ENCODE measurements at places on chromosomes 6 and 20. TPM values are rescaled to one million over a fixed set of nuclear protein-coding genes. Genes with fewer than 3 reads are reported as not detected.
A peak's percentile ranks its signal among the peaks of the same experiment; 100 is the strongest.

Gene PABPC1L
- total RNA-seq: 56.3 TPM

Gene WFDC5
- 1.6 TPM for total RNA-seq

Gene AURKA
- 2.5 TPM for total RNA-seq

Gene NTSR1
- total RNA-seq: not detected

Gene PGC
- 947 TPM for total RNA-seq

Gene STMND1
- 4.9 TPM for total RNA-seq

Gene PPP1R11
- total RNA-seq: 65.7 TPM

Gene ATP9A
- 23.1 TPM for total RNA-seq

Gene TMC2
- 0.92 TPM for total RNA-seq

Gene EDN1
- 61.2 TPM for total RNA-seq

Gene ULBP3
- total RNA-seq: 2.4 TPM

DNA sequence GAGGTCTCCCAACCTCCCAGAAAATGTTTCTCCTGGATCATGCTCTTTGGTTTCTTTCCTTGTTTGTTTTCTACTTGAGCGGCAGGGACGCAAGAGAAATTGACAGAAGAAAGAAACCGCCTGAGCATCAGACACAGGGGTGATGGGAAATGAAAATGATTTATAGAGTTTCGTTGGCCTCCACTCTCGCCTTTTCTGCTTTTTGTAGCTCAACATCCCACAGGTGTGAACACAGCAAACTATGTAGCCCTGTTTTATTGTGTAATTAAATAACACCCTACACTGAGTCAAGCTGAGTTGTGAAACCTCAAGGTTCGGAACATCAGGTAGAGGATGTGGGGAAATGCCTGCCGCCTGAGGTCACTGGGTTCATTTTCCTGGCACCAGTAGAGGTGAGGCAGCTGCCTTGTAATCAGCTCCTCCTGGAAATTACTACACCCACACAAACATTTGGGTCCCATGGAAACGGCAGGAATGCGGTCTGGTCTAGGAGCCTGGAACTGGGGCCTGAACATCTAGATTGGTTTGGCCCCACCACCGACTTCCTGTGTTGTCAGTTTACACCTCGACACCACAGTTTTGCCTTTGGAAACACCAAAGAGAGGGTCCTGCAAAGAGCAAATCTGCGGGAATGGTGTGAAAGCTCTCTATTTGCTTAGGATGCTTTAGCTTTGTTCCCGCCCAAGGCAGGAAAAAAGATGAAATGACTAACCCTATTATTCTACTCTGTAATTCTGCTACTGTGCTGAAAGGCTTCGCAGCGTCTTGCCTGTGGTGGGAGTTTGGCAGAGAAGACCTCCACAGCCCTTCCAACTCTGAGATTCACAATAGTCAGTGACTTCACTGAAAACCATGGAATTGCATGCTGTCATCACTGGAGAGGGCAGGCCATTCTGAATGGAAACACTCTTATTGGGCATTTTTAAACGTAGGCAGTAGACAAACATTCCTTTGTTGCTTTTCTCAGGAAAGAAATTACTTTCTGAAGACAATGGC lies 53.0 kb downstream of the ADAT2 start:
- H3K4me1 ChIP-seq: peaks cover 17% of the 10 kb centered on the region
- DNase-seq: peak; percentile 77
- no peak overlapping the region for H3K4me3 ChIP-seq
- no peaks in the 10 kb centered on the region for H3K36me3 ChIP-seq
- peak overlapping the region; percentile 74 for H3K27ac ChIP-seq

- no peaks in the 10 kb centered on the region for H3K36me3 ChIP-seq
- no peaks in the 10 kb centered on the region for H3K4me1 ChIP-seq
- DNase-seq: no peak
- no peaks in the 10 kb centered on the region for H3K27me3 ChIP-seq
- H3K27ac ChIP-seq: no peak overlapping the region
- no peak overlapping the region for H3K4me3 ChIP-seq
Measured at GRCh38 chr6:170000071-170000843, 248.8 kb downstream of the ERMARD start.

DNA sequence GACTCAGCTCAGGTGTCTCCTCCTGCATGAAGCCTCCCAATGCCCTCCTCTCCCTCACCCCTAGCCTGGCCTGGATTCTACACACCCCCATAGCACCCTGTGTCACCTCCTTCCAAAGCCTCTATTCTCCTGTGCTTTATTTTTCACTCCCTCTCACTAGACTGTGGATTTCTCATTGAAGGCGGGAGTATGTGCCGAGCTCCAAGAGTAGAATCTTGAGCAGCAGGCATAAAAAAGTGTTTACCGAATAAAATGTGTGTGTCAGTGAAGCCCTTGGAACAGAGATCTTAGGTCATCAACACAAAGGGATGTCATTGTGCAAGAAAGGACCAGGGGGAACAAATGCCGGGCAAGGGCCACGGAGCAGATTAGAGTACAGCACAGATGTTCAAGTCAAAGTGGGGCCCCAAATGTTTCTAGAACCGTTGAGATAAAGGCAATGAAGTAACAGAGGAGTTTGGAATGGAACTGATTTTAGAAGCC lies 106.1 kb upstream of the TMEM170B start:
- no peak for DNase-seq
- H3K27ac ChIP-seq: peak overlapping the region; percentile 40
- H3K4me3 ChIP-seq: no peak overlapping the region
- no peaks in the 10 kb centered on the region for H3K36me3 ChIP-seq
- H3K27me3 ChIP-seq: no peaks in the 10 kb centered on the region

DNA sequence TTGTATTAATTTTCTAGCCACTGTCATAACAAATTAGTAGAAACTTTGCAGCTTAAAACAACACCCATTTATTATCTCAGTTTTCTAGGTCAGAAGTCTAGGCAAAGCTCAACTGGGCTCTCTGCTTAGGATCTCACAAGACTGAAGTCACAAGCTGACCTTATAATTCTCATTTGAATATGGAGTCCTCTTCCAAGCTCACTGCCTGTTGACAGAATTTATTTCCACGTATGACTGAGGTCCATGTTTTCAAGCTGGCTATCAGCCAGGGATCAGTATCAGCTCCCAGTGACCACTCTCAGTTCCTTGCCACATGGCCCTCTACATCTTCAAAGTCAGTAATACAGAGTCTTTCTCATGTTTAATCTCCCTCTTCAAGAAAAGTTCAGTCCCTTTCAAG lies 11.7 kb upstream of the HLA-DQB2 start:
- peaks cover 4% of the 10 kb centered on the region for H3K4me1 ChIP-seq
- no peak overlapping the region for H3K4me3 ChIP-seq
- no peak overlapping the region for H3K27ac ChIP-seq
- no peak for DNase-seq
- H3K27me3 ChIP-seq: no peaks in the 10 kb centered on the region
- H3K36me3 ChIP-seq: no peaks in the 10 kb centered on the region

DNA sequence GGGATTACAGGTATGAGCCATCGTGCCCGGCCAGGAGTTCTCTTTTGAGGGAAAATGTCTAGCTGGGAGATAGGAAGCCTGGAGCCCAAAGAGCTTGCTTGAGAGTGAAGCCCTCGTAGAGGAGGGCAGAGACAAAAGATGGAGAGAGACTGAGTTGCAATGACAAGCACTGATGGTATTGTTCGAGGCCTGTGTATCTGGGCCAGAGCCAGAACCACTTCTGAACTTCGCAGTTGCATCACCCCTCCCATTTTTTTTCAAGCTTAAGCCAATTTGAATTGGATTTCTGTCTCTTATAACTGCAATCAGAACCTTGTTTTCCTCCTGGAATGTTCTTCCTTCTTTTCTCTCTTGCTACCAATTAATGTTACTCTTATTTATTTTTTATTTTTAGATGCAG lies 83.1 kb downstream of the KCNB1 start:
- no peak overlapping the region for H3K27ac ChIP-seq
- no peak overlapping the region for H3K4me3 ChIP-seq
- no peaks in the 10 kb centered on the region for H3K36me3 ChIP-seq
- no peak for DNase-seq
- no peaks in the 10 kb centered on the region for H3K4me1 ChIP-seq

DNA sequence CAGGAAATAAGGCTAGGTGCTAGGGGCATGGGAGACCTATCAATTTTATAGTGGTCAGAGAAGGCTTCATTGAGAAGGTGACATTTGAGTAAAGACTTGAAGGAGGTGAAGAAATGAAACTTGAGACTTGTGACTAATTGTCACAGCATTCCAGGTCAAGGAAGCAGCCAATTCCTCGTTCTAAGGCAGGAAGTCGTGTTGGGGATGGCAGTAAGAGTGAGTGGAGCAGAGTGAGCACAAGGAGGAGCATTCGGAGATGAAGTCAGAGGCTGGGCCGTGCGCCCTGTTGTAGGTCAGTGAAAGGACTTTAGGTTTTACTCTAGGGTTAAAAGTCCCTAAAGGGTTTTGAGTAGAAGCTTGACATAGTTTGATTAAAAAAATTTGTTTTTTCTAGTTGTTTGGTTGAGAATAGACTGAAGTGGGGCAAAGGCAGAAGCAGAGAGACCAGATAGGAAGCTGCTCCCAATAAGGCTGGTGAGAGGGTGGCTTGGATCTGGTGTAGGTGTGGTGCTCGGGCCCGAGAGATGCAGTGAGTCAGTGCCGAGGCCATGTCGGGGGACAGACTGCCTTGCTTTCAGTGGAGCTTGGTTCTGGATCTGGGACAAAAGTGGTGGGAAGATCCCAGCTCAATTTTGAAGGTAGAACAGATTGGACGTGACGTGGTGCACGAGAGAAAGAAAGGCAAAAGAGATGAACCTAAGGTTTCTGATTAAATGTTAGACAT lies 2.6 kb upstream of the RSPH3 start:
- H3K4me1 ChIP-seq: peaks cover 18% of the 10 kb centered on the region
- no peak overlapping the region for H3K4me3 ChIP-seq
- no peaks in the 10 kb centered on the region for H3K27me3 ChIP-seq
- no peaks in the 10 kb centered on the region for H3K36me3 ChIP-seq
- no peak overlapping the region for H3K27ac ChIP-seq

GRCh38 chr6:10297832-10298231 lies 117.0 kb downstream of the TFAP2A start:
- DNase-seq: no peak
- H3K4me3 ChIP-seq: no peak overlapping the region
- no peaks in the 10 kb centered on the region for H3K27me3 ChIP-seq
- no peak overlapping the region for H3K27ac ChIP-seq
- H3K4me1 ChIP-seq: no peaks in the 10 kb centered on the region

- DNase-seq: no peak
- no peaks in the 10 kb centered on the region for H3K36me3 ChIP-seq
- H3K4me1 ChIP-seq: no peaks in the 10 kb centered on the region
- H3K27me3 ChIP-seq: no peaks in the 10 kb centered on the region
Measured at GRCh38 chr20:16828666-16829305, 80.6 kb downstream of the OTOR start.

- DNase-seq: peak; percentile 75
- no peak overlapping the region for H3K27ac ChIP-seq
- H3K4me1 ChIP-seq: no peaks in the 10 kb centered on the region
- no peaks in the 10 kb centered on the region for H3K36me3 ChIP-seq
Measured at GRCh38 chr6:132279592-132280139, 121.6 kb downstream of the MOXD1 start.

DNA sequence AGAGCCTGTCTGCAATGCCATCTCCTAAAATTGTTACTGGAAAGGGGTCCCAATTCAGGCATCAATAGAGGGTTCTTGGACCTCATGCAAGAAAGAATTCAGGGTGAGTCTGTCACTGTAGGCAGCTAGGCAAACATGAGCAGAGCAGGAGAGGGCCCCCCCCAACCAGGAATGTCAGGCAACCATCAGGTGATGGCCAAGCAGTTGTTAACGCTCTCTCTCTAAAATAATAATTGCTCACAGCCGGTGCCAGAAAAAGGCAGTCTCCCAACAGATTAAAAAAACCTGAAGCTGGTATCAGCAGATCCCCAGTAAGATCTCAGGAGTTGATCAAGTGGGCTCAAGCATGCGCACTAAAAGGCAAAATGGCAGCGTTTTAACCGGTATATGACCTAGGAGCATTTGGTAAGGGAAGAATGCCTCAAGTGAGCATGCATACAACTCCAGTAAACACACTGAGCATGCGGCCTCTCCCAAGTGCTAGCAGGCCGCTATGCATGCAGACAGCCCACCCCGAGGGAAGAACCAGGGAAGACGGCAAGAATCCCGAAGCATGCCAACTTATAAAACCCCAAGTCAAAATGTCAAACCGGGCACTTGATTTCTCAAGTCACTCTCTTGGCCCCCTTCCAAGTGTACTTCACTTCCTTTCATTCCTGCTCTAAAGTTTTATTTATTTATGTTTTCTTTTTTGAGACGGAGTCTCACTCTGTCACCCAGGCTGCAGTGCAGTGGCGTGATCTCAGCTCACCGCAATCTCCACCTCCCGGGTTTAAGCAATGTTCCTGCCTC lies 44.0 kb upstream of the RNGTT start:
- H3K27ac ChIP-seq: peak overlapping the region; percentile 43
- H3K27me3 ChIP-seq: no peaks in the 10 kb centered on the region
- H3K4me1 ChIP-seq: peaks cover 15% of the 10 kb centered on the region
- peak overlapping the region; percentile 38 for H3K4me3 ChIP-seq
- DNase-seq: no peak
- H3K36me3 ChIP-seq: no peaks in the 10 kb centered on the region

DNA sequence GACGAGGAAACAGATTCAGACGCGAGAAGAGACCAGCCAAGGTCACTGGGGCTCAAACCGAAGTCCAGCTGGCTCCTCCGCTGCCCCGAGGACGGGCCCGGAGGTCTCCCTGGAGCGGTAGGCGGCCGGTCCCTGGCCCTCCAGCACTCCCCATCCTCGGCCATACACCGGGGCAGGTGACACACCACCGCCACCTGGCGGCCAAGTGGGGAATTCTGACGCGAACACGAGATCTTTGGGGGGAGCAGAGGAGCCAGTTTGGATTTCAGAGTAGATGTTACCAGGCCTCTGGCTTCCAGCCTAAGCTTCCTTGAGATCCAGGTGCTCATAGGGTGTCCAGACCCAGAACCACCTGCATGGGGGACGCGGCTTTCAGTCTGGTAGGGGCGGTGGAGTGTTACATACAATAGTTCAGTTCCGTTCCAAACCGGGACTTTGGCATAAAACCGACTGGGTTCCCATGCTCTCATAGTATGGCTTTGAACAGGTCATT lies 16.1 kb downstream of the BPIFB1 start:
- H3K4me1 ChIP-seq: peaks cover 4% of the 10 kb centered on the region
- DNase-seq: peak; percentile 76
- no peak overlapping the region for H3K27ac ChIP-seq
- peaks cover 3% of the 10 kb centered on the region for H3K27me3 ChIP-seq
- no peaks in the 10 kb centered on the region for H3K36me3 ChIP-seq

DNA sequence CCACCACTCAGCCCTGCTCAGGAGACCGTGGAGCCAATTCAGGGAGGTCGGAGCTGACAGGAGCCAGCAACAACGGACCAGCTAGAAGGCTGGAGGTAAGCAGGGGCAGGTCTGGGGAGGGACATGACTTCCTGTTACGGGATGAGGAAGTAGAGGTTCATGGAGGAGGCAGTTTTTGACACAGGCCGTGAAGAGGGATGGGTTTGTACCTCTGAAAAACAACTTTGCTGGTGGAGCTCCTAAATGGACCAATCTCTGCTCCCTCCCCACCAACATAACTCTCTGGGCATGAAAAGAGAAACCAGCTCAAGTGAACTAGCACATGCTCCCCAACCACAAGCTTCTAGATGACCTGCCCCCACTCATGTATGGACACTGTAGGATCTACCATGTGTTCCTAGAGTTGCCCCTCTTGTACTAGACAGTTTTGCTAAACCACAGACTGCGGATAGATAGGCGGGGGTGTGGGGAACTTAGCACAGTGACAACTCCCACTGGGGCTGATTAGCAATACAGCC lies 31.4 kb downstream of the RALGAPA2 start:
- H3K36me3 ChIP-seq: peaks cover 7% of the 10 kb centered on the region
- no peak overlapping the region for H3K4me3 ChIP-seq
- H3K27ac ChIP-seq: no peak overlapping the region
- DNase-seq: peak; percentile 48
